ENCODE measurements at places on chromosomes 12 and 14.
A peak's percentile ranks its signal among the peaks of the same experiment; 100 is the strongest.

- DNase-seq: no peak
Observed at GRCh38 chr12:17017402-17017801, 411.4 kb upstream of the LMO3 start.

DNA sequence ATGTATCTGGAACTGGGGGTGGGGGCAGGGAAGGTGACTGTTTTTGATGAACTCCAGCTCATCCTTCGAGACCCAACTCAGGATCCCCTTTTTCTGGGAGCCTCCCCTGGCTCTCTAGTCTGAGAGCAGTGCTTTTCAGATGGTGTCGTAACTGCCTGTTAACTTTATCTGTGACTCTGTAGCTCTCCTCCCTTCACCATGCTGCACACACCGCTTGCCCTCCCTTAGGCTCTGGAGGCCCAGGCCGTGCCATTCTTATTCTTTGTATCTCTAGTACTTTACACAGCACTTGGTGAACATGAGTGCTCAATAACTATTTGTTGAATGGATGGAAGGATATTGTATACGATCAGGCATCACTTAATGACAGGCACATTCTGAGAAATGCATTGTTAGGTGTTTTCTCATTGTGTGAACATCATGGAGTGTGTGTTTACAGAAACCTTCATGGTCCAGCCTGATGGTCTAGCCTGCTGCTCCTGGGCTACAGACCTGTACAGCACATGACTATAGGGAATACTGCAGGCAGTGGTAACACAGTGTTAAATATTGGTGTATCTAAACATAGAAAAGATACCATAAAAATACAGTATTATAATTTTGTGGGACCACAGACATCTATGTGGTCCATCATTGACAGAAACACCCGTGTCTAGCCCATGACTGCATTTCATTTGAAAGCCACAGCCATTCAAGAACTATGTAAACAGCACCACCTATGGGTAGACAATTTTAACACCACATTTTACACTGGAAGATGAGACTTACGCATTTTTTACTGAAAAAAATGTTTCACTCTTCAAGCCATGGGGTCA lies 91.8 kb downstream of the EML1 start:
- peak; percentile 68 for DNase-seq

- no peak for DNase-seq
Observed at GRCh38 chr14:27243365-27243764, 645.5 kb upstream of the NOVA1 start.

DNA sequence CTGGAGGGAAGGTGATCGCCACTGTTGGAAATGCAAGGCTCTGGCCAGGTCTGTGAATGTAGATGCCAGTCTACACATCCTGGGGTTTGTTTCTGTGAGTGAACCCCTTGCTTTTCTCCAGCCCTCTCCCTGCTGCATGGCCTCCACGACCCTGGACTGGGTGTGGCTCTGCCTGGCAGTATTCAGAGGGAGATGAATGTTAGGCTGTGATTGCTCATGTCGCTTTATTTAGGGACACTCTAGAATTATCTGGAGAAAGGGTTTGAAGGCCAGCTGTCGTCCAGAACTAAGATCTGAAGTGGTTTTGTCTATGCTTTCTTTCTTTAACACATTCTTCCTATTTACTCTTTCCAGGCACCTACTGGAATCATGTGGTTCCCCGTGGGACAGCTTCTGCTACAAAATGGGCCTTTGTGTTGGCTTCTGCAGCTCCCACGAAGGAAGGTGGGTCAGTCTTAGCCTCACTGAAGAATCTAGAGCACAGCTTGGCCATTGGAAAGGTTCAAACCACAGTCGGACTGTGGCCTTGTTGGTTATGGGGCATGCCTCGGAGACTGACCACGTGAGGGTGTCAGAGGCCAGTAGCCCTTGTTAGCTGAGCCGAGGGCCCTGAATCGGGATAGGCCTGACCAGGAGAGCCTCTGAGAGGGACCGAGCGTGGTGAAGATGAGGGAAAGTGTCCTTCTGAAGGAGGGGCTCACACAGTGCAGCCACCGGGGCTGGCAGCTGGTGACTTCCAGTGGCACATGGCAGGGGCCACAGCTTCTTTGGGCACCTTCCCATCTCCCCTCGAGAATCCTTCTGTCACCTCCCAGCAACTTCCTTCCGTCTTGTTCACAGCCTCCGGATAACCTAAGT lies 59.1 kb downstream of the ANKRD9 start:
- no peak for DNase-seq

DNA sequence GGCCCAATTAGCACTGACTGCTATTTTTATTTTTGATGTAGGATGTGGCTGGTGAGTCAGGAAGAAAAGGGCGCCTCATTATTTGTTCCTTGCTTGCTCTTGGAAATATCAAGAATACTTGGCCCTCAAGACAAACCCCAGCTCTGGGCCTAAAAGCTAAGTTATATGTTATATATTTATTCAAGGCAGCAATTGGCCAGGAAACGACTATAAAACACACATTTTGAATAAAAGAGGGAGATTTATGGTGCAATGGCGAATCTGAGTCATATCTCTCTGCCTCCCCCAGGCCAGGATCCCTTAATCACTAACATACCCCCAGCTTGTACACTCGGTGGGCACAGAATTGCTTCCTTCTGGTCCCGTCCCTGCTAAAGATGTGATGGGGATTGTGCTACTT lies 63.3 kb downstream of the TBX5 start:
- DNase-seq: no peak

GRCh38 chr14:50756300-50756699 lies 74.7 kb downstream of the NIN start:
- no peak for DNase-seq

DNA sequence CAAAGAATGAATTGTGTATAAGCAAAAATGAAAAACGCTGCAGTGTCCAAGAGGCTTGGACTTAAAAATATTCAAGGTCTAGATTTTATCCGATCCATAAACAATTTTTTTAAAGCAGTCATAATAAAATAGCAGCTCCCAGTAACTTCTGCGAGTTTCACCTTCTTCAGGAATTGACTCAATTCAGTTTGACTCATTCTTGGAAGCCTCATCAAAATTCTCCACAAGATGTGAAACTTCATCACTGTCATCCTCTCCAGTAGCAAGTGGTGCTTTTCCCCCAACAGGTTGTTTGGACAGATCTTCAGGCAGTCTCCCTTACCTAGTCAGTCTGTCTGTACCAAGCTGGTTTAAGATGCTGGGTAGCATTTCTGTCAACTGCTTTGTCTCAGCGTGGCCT lies 93.5 kb upstream of the FOXG1 start:
- no peak for DNase-seq

DNA sequence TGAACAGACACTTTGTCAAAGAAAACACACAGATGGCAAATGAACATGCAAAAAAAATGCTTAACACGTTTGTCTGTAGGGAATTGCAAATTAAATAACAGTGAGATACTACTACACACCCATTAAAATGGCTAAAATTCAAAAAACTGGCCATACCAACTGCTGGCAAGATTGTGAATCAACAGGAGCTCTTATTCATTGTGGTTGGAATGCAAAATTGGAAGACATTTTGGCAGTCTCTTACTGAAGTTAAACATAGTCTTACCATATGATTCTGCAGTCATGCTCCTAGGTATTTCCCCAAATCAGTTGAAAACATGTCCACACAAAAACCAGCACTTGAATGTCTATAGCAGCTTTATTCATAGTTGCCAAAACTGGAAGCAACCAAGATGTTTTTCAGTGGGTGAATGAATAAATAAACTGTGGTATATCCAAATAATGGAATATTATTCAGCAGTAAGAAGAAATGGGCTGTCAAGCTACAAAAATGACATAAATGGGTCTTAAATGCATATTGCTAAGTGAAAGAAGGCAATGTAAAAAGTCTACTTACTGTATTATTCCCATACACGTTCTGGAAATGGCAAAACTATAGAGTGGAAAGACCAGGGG lies 91.4 kb downstream of the PLEKHA5 start:
- DNase-seq: no peak

DNA sequence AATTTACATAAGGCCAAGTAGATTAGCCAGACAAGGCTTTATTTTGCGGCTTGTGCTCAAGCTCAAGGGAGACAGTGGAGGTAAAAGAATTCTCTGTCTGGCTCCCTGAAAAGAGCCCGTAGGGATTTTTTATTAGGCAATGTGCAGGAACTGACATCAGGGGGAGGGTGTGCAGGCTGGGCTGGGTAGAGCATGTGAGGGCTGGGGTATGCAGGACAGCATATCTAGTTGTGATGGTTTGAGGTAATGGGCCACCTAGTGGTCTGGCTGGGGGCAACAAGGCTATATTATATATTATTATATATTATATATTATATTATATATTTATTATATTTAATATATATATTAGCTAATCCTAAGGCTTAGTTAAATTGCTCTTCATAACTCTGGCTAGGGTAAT lies 102.1 kb downstream of the TMEM117 start:
- DNase-seq: no peak

- DNase-seq: no peak
Observed at GRCh38 chr14:32350020-32350419, 20.9 kb downstream of the AKAP6 start.
